H7 (cell line): ENCODE measurements at places on chromosomes 6 and 20.

DNA sequence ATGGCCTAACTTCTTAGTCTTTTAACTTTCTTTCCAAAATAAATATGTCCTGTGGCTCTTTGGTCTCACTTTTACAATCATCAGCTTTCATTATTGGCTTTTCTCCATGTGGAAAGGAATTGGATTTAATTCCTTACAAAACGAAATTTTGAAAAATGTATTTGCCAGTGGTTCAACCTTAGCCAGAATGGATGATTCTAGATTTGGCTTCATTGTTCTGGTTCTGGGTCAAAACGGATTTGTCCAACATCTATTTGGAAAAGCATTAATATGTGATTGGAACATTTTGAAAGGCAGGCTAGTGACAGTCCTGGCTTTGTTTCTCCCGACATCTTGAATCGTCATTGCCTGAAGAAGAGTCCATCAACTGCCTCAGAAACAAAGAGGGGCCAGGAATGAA is 59.2 kb downstream of the TENT5A start:
- DNase-seq = no peak

DNA sequence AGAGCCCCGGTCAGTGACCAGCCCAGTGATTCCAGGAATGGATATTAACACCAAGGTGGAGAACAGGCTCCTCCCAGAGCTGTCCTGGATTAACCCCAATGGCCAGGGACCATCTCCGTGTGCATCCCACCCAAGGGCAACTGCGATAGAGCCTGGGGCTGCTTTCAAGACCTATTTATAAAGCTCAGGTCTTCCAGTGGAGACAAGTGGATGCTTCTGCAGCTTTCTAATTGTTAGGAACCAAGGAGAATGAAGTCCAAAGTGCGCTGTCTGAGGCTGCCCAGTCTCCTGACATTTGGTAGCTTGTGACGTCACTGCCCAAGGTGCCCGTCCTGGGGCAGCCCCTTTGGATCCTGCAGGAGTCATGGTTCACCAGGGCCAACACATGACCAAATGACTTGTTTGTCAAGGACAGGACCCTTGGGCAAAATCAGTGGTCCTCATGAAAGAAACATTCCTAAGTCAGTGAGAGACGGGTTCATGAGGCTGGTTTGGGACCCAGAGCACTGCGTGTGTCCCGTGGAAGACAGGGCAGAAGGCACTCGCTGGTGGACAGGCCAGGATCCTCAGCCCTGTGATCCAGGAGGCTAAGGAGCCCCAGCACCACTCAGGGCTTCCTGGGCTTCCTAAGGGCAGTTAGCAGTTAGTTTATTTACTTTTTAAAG is 174.9 kb downstream of the ANKRD60 start:
- DNase-seq = no peak

DNA sequence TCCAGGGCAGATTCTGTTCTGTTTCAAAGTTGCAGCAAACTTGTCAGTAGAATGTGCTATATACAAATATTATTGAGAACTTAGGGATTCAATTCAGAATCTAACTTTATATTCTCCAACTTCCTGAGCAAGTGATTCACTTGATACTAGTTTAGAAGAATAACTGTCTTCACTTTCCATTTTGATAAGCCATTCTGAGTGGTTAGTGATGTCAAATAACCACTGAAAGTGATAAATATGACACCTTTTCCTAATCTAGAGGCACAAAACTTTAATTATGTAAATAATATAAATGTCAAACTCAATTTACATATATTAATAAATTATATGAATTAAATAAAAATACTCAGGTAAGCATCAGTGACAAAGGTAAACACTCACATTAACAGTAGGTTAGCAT is 20.5 kb upstream of the SIM1 start:
- no peak for DNase-seq

- DNase-seq = peak; percentile 29
Measured at GRCh38 chr6:16130932-16131387, 2.1 kb downstream of the MYLIP start.

- DNase-seq = no peak
Measured at GRCh38 chr20:38085026-38085425, 51.5 kb downstream of the RPRD1B start.

- no peak for DNase-seq
Measured at GRCh38 chr6:54516321-54516720, 208.1 kb downstream of the TINAG start.

DNA sequence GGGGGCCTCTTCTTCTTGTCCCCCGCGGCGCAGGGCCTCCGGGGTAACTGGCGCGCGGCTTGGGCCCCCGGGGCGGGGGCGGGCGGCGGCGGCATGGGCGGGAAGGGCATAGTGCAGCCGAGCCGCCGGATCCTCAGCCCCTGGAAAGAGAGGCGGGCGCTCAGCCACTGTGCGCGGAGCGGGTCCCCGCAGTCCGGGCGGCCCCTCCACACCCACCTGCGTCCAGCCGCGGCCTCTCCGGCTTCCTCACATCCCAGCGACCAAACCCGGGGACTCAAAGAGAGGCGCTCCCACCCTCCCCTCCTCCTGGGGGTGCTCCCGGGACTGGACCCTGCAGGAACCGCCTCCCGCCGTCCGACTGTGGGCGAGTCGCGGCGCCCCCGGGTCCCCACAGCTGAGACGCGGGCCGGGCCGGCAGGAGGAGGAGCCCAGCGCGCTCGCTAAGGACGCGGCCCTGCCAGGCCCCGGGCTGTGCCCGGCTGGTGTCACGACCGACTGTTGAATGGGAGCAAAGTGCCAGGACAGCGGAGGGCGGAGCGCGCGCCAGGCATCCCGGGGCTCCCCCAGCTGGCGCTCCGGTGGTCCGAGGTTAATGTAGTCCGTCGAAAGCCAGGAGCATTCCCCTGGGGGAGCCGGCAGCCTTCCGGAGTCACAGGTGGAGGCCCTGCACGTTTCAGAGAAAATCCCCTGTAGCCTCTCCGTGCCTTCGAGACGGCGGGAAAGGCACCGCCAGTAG is at the start of gene PRR18:
Gene PRR18, minus strand, starts transcription at position 360 of the 736 bp plus-strand sequence. Its CDS starts 250 bp downstream, at position 110.
- peak; percentile 75 for DNase-seq

DNA sequence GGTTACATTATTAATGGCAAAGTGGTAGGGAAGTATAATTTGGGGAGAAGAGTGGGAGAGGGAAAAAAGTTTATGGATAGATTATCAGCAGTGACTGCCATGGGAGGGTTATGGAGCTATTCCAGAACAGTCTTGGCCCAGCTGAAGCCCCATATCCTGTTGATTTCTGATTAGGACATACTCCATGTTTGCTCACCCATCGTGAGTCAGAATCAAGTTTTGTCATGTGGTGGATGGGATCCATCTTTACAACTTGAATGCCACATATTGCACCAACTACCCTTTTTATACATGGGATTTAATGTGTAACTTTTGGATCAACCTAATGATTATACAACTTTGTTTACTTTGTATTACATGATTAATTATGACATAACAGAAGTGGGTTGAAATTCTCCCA is 217.0 kb downstream of the HAO1 start:
- no peak for DNase-seq

DNA sequence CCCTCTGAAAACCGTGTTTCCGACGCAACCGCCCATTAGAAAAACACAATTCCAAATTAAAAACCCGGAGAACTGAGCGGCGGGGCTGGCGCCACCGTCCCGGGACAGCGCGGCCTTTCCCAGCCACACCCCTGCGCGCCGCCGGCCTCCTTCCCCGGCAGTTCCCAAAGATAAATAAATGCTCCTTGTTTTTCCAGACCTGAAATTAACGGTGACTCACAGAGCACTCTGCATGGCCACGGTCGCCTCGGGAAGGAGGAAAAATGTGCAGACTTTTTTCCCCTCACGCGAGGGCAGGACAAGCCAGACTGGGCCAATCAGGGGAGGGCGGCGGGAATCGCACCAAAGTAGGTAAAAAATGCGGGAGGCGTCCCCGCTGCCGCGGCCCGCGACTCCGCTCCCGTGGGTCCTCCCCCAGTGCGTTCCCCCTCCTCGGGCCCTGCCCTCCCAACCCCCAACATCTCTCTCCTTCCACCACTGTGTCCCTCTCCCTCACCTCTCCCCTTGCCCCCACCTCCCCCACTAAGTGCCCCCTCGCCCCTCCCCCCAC is 828 bp upstream of the DSTN start:
- DNase-seq = no peak

GRCh38 chr6:30348957-30349356 is 4.0 kb downstream of the RPP21 start:
- no peak for DNase-seq

DNA sequence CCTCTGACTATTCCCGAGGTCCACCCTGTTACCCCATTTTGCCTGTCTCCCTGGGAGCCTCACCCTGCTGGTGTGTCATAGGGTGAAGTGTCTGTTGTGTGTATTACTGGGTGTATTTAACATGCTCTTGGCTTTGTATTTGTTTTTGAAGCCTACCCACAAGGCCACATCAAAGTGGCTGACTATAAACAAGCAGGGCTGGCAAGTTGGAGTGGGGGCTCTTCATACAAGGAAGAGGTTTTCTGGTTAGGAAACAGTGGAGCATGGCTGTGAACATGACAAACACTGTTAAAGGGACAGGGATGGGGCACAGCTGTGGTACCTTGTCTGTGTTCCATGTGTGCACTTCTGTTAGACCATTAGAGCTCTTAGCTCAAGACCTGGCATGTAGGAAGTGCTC is 26.3 kb downstream of the HECA start:
- no peak for DNase-seq

DNA sequence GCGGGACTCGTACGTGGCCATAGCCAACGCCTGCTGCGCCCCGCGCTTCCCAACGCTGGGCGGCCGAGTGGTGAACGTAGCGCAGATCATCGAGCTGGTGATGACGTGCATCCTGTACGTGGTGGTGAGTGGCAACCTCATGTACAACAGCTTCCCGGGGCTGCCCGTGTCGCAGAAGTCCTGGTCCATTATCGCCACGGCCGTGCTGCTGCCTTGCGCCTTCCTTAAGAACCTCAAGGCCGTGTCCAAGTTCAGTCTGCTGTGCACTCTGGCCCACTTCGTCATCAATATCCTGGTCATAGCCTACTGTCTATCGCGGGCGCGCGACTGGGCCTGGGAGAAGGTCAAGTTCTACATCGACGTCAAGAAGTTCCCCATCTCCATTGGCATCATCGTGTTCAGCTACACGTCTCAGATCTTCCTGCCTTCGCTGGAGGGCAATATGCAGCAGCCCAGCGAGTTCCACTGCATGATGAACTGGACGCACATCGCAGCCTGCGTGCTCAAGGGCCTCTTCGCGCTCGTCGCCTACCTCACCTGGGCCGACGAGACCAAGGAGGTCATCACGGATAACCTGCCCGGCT is 3.4 kb downstream of the SLC32A1 start:
- DNase-seq = no peak

GRCh38 chr6:148799647-148800046 is 52.8 kb downstream of the UST start:
- no peak for DNase-seq

GRCh38 chr6:38495518-38495917 is 144.2 kb downstream of the BTBD9 start:
- DNase-seq = no peak

DNA sequence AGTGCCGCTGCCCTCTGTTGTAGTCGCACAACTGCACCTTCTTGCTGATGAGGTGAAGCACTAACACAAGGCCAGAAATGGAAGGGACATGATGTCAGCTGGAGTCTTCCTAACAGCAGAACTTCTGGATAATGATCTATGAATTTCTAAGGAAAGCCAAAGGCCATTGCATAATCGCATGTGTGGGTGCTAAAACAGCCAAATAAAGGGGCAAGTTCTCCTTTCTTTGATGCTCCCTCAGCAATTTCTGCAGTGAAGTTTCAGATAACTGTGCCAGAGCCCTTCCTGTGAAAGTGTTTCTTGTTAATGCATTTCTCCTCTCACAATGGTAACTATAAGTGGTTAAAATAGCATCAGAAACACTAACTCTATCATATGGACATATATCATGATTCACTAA is 8.0 kb upstream of the F13A1 start:
- no peak for DNase-seq

- DNase-seq = no peak
Measured at GRCh38 chr20:23337312-23337711, 13.3 kb upstream of the NXT1 start.

GRCh38 chr6:11324453-11325015 is 92.1 kb upstream of the NEDD9 start:
- no peak for DNase-seq

GRCh38 chr20:3771552-3772058 is 4.1 kb upstream of the ADISSP start:
- DNase-seq = no peak

DNA sequence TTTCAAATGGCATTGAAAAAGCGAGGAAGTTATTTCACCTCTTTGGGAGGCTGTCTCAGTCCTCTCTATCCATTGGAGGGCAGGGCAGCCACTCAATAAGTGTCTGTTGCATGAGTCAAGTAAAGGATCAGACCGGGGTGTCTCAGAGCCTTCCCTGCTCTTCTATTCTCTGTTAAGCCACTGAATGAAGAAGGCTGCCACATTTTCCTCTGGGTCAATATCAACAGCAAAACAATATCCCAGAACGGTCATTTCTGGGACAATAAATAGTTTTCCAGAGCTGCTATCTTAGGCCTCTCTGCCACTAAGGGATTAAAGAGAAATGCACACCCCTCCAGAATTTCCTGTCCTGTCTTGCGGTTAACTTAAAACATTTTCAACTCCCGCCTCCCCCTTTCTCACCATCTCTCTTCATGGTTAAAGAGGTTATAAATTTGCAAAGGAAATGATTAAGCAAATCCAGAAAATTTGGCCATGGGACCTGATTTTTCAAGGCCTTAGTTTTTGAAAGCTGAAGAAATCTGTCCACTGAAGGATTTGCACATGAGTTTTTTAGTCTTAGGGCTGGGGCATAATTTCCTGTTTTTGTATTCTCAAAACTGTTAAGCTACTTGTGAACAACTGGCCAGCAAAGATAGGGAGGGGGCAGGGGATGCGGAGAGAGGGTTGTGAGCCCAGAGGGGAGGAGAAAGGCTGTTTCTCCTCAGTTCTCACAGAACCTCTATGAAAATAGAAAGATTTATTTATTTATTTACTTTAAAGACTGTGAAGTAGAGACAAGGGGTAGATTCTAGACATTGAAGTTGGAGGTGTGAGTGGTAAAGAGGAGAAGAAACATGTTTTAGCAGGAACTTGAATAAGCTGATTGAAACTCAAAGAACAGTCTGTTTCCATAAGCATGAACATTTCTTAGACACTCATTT is 135.7 kb downstream of the BCAS1 start:
- DNase-seq = peak; percentile 51

GRCh38 chr6:89348372-89348771 is 4.2 kb downstream of the UBE2J1 start:
- no peak for DNase-seq

GRCh38 chr20:63342561-63343459 is 18.3 kb downstream of the CHRNA4 start:
- peak; percentile 87 for DNase-seq

GRCh38 chr6:81797591-81797990 is 45.1 kb upstream of the TENT5A start:
- no peak for DNase-seq
